ENCODE measurements at places on chromosomes 3 and 15. TPM values are rescaled to one million over a fixed set of nuclear protein-coding genes. Genes with fewer than 3 reads are reported as not detected.

GRCh38 chr3:21235491-21235890, 515.5 kb downstream of the ZNF385D start:
- no peak for DNase-seq

DNA sequence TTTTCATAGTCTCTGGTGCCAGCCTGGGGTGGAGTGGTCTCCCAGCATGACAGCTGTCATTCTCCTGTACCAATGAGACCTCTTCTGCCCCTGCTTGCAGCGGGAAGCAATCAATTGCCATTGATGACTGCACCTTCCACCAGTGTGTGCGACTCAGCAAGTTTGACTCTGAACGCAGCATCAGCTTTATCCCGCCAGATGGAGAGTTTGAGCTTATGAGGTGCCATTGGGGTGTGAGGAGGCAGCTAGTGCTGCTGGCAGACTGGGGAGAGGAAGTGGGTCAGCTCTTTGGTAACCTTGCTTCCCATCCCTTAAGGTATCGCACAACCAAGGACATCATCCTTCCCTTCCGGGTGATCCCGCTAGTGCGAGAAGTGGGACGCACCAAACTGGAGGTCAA, 4.4 kb upstream of the ABCF3 start:
- DNase-seq: no peak

GRCh38 chr3:16841904-16842271, 42.9 kb upstream of the PLCL2 start:
- no peak for DNase-seq

DNA sequence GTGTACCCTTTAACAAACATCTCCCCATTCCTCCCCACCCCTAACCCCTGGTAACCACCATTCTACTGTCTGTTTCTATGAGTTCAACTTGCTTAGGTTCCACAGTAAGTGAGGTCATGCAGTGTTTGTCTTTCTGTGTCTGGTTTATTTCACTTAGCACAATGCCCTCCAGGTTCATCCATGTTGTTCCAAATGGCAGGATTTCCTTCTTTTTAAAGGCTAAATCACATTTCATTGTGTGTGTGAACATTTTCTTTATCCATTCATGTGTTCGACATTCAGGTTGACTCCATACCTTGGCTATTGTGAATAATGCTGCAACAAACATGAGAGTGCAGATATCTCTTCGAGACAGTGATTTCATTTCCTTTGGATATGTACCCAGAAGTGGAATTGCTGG, 62.7 kb downstream of the TJP1 start:
- DNase-seq: no peak

GRCh38 chr3:71148455-71149060, 435.0 kb downstream of the FOXP1 start:
- no peak for DNase-seq

- DNase-seq: no peak
These were observed 48.5 kb downstream of the USP13 start for GRCh38 chr3:179701176-179701827.

DNA sequence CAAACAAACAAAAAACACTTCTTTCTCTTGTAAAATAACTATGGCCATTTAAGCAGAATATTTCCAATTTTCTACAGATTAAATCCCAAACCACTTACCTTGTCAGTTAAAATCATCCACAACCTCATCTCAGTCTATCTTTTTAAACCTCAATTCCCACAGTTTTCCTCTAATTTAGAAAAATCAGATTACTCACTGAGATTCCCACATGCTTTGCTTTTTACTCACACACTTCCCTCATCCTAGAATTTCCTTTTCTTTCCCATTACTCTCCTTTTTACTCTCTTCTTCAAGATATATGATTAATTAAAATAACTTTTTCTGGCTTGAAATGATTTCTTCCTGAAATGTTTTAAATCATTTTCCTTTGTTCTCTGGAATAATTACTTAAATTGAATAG, 790.7 kb downstream of the ROBO1 start:
- DNase-seq: no peak

DNA sequence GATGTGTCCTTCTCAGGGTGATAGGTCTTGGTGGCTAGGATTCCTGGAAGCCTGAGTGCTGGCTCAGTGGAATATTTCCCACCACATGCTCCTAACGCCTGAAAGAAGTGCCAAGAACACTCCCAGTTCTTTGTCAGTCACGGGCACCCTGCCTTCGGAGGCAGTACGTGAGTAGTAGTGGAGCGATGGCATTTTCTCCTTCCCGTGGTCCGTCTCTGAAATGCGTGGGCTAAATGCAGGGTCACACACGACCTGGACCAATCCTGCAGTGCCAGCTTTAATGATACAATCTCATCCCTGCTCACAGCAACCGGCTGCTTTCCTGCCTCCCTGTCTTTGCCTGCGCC, 14.5 kb downstream of the H1-8 start:
- no peak for DNase-seq

GRCh38 chr3:25455441-25456132, 27.5 kb downstream of the RARB start:
- no peak for DNase-seq

- no peak for DNase-seq
These were observed 68.9 kb downstream of the TFRC start for GRCh38 chr3:196012941-196013476.

DNA sequence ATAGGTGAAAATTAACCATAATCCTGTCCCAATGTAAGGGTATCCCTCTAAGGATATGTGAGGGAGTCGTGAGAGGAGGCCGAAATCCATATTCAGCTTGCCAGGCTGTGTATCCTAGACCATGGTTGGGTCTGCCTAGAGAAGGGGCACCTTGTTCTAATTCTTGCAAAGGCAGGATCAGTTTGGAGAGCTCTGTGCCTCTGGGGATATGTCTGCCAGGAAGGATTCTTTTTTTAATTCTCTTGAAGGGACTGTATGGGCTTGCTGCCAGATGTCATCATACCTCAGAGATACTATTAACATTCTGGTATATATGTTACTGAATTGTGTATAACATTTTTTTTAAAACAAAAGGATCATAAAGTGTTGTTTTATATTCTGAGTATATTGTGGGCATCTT, 2.4 kb downstream of the ATP1B3 start:
- DNase-seq: no peak

DNA sequence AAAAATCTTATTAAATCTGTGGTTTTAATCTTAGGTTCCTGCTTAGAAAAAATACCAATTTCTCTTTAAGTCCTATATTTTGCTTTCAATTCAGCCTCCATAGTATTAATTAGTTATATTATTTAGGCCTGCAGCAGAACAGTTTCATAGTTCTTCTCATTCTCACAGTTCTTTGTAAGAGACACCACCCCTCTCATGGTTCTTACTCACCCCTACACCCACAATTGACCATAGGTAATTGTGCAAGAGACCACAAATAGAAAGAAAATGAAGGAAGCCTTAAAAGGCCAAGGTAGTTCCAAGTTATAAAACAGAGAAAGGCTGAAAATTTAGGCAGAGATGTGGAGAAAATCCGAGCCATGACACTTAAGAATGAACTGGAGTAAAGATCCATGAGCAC, 415.3 kb downstream of the TIGIT start:
- DNase-seq: no peak

DNA sequence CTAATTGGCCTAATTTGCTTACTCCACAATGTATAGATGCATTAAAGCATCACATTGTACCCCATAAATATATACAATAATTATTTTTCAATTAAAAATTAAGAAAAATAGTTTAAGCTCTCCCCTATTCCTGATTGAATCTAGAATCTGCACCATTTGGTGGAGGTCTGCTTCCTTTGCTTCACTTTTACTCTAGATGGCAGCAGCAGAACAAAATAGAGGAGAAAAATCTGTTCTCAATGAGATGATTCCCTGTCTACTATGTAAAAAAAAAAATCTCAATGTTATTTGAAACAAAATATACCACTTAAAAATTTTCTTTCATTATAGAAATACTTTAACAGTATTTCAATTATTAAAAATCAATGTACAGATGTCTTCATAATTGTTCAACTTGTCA, 109.6 kb upstream of the FXR1 start:
- no peak for DNase-seq

DNA sequence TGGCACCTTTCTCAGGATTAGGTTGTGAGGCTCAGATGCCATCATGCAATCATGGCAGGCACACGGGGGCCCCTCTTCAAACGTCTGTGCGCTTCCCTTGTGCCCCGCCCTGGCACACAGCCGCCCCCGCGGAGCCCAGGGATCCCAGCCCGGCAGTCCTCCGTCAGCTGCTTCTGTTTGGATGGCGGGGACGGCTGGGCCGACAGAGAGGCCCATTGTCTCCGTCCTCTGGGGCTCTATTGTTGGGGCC, 849 bp upstream of the HDAC11 start:
- DNase-seq: no peak

GRCh38 chr3:15331072-15331605, 1.2 kb downstream of the SH3BP5 start:
- DNase-seq: no peak

DNA sequence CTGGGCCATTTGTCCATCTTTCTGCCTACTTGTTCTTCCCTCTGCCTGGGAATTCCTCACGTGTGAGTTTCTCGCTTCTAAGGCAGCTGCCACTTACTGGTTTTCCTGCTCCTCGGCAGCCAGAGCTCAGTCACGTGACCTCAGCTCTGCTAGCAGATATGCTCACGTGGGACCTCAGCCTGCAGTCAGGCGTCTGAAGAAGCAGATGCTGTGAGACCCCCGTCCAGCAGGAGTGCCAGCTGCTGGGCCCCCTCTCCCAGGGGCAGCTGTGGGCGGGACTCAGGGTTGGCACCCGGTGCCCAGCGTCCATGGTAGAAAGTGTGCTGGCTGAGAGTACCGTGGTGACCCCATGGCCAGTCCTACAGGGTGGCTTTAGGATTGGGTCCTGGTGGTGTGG, 161.3 kb upstream of the TLE3 start:
- DNase-seq: no peak

DNA sequence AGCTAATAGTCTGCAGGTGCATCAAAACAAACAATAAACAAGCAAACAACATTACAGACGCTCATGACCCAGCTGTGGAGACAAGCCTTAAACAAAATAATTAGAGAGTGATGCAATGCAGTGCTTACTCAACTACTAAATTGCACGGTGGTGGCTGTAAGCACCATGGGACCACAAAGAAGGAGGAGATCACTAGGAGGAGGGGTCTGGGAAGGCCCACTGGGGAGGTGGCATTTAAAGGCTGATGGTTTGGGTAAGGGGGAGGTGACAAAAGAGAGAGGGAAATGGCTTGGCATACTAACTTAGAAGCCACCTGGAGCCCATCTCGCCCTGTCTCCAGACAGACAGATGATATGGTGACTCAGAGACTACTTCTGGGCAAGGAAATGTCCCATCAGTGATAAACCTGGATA, 516.7 kb downstream of the FOXP1 start:
- no peak for DNase-seq

DNA sequence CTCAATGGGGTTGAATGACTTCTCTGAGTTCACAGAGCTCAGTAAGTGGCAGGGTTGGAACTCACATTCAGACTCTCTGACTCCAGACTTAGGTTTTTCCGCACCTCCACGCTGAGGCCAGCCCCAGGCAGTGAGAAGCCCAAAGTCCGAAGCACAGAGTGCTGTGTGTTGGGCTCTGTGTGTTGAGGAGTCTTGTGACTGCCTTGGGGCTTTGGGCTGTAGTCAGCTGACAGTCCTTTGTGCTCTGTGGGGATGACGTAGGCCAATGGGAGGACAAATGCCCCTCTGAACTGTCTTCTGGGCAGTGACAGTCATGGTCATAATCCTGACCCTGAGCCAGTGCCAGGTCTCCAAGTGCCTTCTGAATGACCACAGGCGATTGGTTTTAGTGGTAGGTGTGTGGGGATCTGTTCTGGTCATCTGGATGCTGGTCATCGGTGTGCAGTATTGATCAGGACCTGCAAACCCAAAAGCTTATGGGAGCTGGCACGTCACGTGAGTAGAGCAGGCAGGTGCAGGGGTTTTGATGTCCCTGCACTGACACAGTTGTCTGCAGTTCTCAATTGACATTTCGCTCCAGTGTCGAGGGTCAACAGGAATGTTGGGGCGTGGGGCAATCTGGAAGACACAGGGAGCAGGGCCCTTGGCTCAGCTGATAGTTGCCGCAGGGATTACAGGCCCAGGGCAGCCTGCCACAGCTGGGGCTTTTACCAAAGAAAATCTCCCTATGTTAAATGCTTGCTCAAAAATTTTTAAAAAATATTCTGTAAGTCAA, 45.3 kb downstream of the CAPN3 start:
- no peak for DNase-seq

- DNase-seq: no peak
These were observed 29.1 kb downstream of the SCG5 start for GRCh38 chr15:32670623-32671022.

GRCh38 chr3:53046171-53047170, 598 bp upstream of the SFMBT1 start:
- no peak for DNase-seq

DNA sequence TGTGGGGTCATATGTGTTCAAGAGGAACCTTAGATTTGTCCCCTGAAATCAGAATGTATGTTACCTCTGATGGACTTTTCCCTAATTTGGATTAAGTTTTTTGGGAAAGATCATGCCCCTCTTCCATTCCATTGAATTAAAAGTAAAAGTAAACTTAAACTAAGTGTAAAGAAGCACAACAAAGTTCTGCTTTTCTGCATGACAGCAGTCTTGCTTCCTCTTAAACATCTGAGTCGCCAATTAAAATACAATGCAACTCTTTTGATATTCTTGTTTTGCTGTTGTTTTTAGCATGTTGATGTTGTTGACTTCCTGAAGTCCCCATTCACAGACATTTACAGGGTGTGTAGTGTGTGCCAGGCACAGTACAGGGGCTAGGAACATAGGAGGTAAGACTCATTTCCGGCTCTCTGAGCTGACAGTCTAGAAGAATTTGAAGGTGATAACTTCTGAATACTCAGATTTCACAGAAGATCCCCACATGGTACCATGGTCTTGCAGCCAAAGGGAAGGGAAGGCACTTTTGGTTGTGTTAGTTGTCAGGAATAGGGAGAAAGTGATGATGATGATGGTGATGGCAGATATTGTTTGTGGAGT, 45.0 kb downstream of the USP13 start:
- DNase-seq: no peak

ACY1 gene
- polyA plus RNA-seq: 89.3 TPM

NDUFAF3 gene
- 79.9 TPM for polyA plus RNA-seq

IL12A gene
- 1.0 TPM for polyA plus RNA-seq

GPR176 gene
- polyA plus RNA-seq: 17.1 TPM

ANKUB1 gene
- 0.46 TPM for polyA plus RNA-seq

FRMD5 gene
- 1.2 TPM for polyA plus RNA-seq

HEG1 gene
- polyA plus RNA-seq: 24.2 TPM

KNL1 gene
- polyA plus RNA-seq: 19.0 TPM

DISP2 gene
- 0.50 TPM for polyA plus RNA-seq

ANP32A gene
- 273 TPM for polyA plus RNA-seq

SAMMSON gene
- not detected for polyA plus RNA-seq

IL17RD gene
- 49.5 TPM for polyA plus RNA-seq

SAXO2 gene
- polyA plus RNA-seq: 9.3 TPM

KBTBD8 gene
- polyA plus RNA-seq: 0.92 TPM

SAMD7 gene
- not detected for polyA plus RNA-seq

DHX30 gene
- 70.5 TPM for polyA plus RNA-seq

SPG21 gene
- polyA plus RNA-seq: 97.8 TPM

Measured in renal cortex interstitium (tissue), 15 donors.